CD4-positive, alpha-beta T cell treated with Interleukin-6 at 100 ng/mL for 8 hours (primary cell): ENCODE measurements at places on chromosomes 16 and 17.
A peak's percentile ranks its signal among the peaks of the same experiment; 100 is the strongest.

DNA sequence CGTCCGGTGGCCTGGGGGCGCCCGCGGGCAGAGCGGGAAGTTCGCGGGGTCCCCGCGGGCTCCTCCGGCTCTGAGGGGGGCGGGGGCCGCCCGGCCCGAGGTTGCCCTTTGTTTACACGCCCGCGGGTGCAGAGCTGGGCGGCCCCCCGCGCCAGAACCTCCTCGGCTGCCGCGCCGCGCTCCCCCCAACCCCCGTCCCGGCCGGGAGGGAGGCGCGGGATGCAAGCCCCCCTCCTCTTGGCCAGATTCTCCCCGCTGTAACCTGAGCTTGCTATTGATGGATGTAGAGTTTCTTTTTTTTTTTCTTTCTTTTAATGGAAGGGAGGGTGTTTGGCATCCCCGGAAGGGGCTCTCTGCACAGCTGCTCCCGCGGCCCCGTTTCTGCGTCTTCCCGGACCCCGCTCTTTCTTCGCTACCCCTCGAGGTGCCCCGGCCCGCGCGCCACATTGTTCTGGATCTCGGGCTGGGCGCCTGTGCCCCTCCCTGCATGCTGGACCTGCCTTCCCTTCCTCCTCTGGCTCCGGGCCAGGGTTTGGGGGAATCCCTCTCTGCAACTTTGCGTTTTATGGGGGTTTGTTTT lies 646 bp downstream of the CBX2 start:
- no peak for DNase-seq

- DNase-seq = no peak
These were observed 6.7 kb downstream of the ARL16 start for GRCh38 chr17:81676906-81677305.

GRCh38 chr16:66899945-66900710 lies 18.6 kb downstream of the CDH16 start:
- no peak for DNase-seq

DNA sequence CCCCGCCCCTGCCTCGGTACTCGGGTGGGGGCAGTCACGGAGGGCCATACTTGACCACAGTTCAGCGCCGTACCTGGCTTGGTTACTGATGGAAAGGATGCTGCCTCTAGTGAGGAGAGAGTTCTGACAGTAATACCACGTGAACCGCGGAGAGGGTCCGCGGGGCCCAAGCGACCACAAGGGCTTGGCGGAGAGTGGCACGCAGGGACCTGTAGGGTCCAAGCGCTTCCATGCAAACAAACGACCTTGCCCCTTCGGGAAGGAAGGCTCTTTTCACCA lies 9.2 kb downstream of the KDM6B start:
- DNase-seq = no peak

- no peak for DNase-seq
These were observed 52.5 kb upstream of the MNT start for GRCh38 chr17:2453325-2453724.

DNA sequence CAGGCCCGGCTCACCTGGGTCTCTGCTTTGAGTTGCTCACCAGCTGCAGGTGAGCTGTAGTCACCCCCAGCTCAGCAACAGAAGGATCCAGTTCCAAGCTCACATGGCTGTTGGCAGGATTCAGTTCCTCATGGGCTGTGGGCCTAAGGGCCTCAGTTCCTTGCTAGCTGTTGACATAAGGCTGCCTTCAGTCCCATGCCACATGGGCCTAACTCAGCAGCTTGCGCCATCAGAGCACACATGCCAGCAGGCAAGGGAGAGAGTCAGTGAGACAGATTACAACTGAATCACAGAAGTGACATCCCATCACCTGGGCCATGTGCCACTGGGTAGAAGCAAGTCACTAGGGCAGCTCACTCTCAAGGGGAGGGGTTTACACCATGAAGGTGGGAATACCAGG lies 24.7 kb downstream of the PSMD7 start:
- no peak for DNase-seq

GRCh38 chr17:28549236-28550132 lies 2.9 kb downstream of the UNC119 start:
- peak; percentile 71 for DNase-seq

- DNase-seq = no peak
These were observed 197.2 kb downstream of the RBFOX3 start for GRCh38 chr17:79413611-79414010.

- no peak for DNase-seq
These were observed 6.6 kb upstream of the LIMD2 start for GRCh38 chr17:63706336-63707082.

DNA sequence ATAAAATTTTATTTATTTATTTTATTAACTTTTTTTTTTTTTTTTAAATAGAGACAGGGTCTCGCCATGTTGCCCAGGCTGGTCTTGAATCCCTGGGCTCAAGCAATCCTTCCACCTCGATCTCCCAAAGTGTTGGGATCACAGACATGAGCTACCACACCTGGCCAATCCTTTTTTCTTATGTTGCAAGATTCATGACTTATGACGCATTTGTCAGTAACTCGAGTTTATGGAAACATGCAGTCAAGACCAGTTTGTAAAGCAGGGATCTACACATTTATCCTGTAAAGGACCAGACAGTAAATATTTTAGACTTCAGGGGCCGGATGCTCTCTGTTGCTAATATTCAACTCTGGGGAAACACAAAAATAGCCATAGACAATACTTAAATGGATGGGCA lies 9.4 kb upstream of the MAP2K6 start:
- DNase-seq = no peak

GRCh38 chr16:75460446-75460845 lies 4.0 kb downstream of the TMEM170A start:
- no peak for DNase-seq

DNA sequence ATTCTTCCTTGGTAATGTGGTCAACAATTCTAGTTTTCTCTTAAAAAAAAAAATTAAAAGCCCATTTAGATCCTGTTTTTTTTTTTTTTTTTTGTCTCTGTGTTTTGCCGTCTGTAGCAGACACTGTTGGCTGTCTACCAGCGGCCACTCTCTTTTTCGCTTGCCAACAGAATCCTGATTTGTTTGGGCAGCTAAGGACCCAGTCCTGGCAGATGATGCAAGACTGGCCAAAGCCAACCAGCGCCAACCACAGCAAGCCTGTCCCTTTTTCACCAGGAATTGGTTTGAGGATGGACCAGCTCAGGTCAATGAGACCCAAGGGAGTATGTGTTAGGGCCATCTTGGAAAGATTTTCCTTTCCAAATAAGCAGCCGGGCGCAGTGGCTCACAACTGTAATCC lies 28.2 kb downstream of the ST3GAL2 start:
- DNase-seq = no peak

GRCh38 chr16:59558679-59559078 lies 824.6 kb upstream of the GOT2 start:
- DNase-seq = no peak

DNA sequence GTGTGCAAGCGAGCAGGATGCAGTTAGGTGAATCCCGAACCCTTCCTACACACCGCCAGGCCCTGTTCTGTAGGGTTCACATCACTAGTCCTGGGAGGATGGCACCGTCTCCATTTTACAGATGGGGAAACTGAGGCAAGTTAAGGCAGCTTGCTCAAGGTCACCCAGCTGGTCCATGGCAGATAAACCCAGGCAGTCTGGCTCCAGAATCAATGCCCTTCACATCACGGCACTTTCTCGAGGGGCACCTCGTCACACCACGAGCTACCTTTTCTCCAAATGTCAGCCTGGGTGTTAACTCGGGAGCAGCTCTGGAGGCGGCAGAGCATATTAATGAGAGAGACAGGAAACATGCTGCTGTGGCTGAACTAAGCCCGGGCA lies 9.5 kb downstream of the NOB1 start:
- no peak for DNase-seq

DNA sequence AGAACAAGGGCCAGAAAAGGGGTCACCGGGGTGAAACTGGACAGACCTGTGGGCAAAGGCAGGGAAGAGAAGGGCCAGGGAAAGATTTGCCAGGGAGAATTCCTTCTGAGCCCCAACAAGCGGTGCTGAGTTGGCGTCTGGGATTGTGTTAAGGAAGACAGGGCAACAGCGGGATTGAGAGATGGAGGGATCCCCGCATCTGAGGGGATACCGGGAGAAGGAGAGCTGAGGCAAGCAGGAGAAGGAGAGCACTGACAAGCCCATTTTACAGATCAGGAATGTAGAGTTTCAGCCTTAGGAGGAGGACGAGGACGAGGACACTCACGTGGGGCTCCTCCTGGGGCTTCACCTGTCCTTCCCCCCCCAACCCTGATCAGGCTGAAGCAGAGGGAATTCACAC lies 998 bp upstream of the ABCC3 start:
- DNase-seq = no peak

DNA sequence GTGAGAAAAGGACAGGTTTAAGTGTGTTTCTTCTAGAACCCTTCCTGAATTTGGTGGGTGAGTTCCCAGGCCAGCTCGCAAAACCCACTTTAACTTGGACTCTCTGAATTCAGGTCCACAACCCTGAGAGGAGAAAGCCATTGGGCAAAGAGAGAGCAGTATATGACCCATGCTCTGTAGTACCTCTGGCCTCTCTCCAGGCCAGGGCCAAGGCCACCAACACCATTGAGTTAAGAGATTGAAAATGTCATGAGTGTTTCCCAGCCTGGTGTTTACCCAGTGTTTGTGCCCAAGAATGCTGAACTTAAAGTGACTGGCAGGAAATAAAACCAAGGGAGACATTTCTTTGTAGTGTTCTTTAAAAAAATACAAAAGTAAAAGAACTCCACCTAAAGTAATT lies 410.4 kb upstream of the CDH5 start:
- DNase-seq = no peak

GRCh38 chr16:29765167-29766032 lies 12.7 kb upstream of the ZG16 start:
- DNase-seq = no peak

DNA sequence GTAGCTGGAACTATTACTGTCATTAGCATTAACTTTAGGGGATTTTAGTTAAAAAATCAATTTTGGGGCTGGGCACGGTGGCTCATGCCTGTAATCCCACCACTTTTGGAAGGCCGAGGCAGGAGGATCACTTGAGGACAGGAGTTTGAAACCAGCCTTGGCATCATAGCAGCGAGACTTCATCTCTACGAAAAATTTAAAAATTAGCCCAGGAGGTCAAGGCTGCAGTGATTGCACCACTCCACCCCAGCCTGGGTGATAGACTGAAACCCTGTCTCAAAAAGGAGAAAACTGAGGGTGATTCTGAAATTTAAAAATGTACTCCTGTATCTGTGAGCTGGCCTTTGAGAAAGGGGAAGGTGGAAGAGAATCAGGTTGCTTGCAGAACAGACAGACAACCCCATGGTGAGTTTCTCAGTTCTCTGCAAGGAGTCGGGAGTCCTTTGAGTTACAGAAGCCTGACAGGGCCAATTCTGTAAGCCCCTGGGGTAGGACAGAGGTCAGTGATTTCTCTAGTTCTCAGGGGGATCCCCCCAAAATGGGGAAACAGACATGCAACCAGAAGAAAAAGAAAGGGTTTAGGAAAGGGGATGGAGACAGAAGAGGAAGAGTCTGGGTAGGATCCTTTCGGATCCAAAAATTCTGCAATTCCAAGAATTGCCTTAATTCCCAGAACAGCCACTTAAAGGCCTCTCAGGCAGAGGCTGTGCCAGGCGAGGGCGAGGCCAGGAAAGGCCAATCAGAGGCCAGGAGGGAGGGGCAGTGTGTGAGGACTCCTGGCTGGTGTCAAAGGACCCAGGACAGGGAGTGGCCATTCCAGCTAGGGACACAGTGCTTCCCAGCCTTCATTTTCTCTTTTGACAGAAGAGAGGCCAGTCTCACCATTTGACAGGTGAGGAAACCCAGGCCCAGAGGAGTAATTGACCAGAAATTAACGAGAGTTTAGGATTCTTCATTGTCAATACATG lies 6.7 kb downstream of the NUPR1 start:
- DNase-seq = no peak

GRCh38 chr17:8963647-8964258 lies 1.8 kb downstream of the PIK3R5 start:
- DNase-seq = peak; percentile 30

GRCh38 chr17:34626121-34626681 lies 46.8 kb downstream of the TMEM132E start:
- no peak for DNase-seq

GRCh38 chr16:89430436-89431157 lies 59.8 kb downstream of the ANKRD11 start:
- DNase-seq = no peak

GRCh38 chr17:13749891-13750235 lies 148.1 kb upstream of the HS3ST3A1 start:
- DNase-seq = no peak
